ENCODE measurements at places on chromosomes 4 and X.

DNA sequence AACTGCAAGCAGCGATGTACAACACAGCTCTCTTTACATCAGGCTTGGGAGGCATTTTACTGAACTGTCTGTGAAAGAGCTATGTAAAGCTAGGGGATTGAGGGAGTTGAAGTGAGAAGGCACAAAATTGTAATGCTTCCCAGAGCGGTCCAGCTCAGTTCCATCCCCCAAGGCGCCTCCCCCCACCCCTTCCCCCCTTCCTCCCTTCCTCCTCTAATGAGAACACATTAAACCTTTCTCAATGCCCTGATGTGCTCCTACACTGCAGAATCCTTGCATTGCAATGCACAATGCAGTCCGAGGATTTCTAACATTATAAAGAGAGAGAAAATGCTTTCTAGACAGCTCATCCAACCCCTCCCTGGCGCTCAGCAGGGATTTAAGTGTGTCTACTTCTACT is 73.9 kb downstream of the CXXC4 start:
- no peak overlapping the region for H3K4me3 ChIP-seq
- H3K36me3 ChIP-seq: no peaks in the 10 kb centered on the region
- no peak overlapping the region for H3K27ac ChIP-seq
- H3K27me3 ChIP-seq: no peaks in the 10 kb centered on the region

GRCh38 chrX:5031792-5032191 is 1196.9 kb downstream of the NLGN4X start:
- H3K27ac ChIP-seq: no peak overlapping the region
- H3K27me3 ChIP-seq: no peaks in the 10 kb centered on the region
- DNase-seq: no peak
- H3K4me3 ChIP-seq: no peak overlapping the region

DNA sequence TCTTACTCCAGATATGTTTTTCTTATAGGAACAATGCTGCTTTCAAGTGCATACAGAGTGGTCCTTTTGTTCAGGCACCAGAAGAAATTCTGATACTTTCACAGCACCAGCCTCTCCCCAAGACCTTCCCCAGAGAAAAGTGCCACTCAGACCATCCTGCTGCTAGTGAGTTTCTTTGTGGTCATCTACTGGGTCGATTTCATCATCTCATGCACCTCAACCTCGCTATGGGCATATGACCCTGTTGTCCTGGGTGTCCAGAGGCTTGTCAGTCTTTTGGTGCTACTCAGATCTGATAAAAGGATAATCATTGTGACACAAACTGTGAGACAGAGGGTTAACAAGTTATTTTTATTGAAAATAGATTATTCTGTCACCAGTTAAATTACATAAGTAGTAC is 39.5 kb downstream of the WDR13 start:
- no peaks in the 10 kb centered on the region for H3K27me3 ChIP-seq
- H3K4me1 ChIP-seq: no peaks in the 10 kb centered on the region

DNA sequence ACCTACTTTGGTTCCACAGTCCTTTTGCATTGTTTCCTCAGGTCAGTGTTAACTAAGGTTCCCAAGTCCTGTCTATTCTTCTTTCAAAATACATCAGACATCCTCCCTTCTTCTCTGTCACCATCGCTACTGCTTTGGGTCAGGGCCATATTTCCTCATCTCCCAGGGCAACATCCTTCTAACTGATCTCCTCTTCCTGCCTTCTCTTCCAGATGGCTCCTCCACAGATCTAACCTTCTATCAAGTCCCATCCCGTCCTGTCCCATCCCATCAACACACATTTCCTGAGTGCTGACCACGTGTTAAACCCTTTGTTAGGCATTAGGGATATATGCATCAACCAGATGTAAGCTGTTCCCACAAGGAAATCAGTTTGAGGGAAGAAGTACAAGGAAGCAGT is 25.9 kb downstream of the PLAC1 start:
- peaks cover 4% of the 10 kb centered on the region for H3K27me3 ChIP-seq

GRCh38 chr4:157918036-157918832 is 254.6 kb downstream of the GASK1B start:
- no peak overlapping the region for H3K27ac ChIP-seq
- no peaks in the 10 kb centered on the region for H3K4me1 ChIP-seq
- no peaks in the 10 kb centered on the region for H3K27me3 ChIP-seq
- no peak for DNase-seq

DNA sequence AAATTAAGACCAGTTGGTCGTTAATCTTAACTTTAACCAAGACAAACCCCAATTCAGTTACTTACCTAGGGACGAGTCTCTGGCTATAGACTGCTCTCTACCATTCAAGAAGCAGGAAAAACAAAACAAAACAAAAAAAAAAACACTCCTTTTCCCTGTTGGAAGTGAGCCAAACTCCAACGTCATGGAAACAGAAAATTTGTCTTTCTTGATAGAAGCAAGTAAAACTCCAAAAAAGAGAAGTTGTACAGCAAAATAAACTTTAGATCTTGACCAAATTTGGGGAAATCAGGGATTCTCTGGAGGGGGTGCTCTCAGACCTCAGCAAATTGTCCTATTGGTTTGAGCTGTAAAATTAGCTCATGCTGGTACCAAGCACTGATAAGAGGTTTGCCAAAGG is 3.7 kb downstream of the CNGA1 start:
- DNase-seq: no peak
- peaks cover 14% of the 10 kb centered on the region for H3K4me1 ChIP-seq
- H3K27ac ChIP-seq: no peak overlapping the region
- no peaks in the 10 kb centered on the region for H3K36me3 ChIP-seq
- no peak overlapping the region for H3K4me3 ChIP-seq
- peaks cover 5% of the 10 kb centered on the region for H3K27me3 ChIP-seq

GRCh38 chrX:13750204-13750603 is 15.7 kb downstream of the OFD1 start:
- H3K4me1 ChIP-seq: peaks cover 34% of the 10 kb centered on the region
- no peak for DNase-seq
- no peak overlapping the region for H3K4me3 ChIP-seq
- H3K36me3 ChIP-seq: peaks cover 20% of the 10 kb centered on the region
- H3K27ac ChIP-seq: peak overlapping the region; percentile 49
